Heart left ventricle (tissue), 16 donors: ENCODE measurements at places on chromosomes 12 and 14. TPM values are rescaled to one million over a fixed set of nuclear protein-coding genes. Genes with fewer than 3 reads are reported as not detected.
A peak's percentile ranks its signal among the peaks of the same experiment; 100 is the strongest.

MYH7 gene
- total RNA-seq: 23,772 TPM

GRCh38 chr12:5464096-5464495 lies 32.2 kb downstream of the NTF3 start:
- no peaks in the 10 kb centered on the region for H3K27me3 ChIP-seq
- H3K4me3 ChIP-seq: no peak overlapping the region
- no peaks in the 10 kb centered on the region for H3K4me1 ChIP-seq
- no peaks in the 10 kb centered on the region for H3K36me3 ChIP-seq

DNA sequence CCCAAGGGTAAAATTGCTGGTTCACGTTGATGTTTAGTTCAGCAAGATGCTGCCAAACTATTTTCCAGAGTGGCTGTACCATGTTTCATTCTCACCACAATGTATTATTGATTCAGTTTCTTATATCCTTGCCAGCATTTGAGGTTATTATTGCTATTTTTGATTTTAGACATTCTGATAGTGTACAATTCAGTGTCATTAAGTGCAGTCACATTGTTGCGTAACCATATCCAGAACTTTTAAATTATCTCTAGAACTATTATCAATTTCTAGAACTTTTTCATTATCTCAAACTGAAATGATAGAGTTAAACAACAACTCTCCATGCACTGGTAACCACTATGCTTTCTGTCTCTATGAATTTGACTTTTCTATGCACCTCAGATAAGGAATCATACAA lies 10.7 kb upstream of the TBC1D15 start:
- H3K36me3 ChIP-seq: no peaks in the 10 kb centered on the region
- no peak for DNase-seq
- no peak overlapping the region for H3K4me3 ChIP-seq

DNA sequence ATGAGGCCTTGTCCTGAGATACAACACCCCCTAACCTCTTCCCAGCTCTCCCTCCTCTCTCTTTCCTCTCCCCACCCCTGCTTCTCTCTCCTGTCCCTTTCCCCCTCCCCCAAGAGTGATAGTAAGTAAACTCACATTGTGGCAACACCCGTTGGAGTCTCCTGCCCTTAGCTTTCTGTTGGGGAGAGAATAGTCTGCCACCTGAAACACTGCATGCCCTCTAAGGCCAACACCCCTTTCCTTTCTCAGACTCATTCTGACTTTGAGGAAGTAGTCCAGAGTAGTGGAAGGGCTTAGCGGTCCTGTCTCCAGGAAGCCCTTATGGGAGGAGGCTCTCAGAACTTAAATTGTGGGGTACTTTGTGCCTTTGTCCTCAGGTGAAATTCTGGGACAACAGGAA lies 95.2 kb downstream of the PRKCH start:
- H3K4me1 ChIP-seq: peaks cover 21% of the 10 kb centered on the region
- DNase-seq: no peak
- no peak overlapping the region for H3K4me3 ChIP-seq
- peak overlapping the region; percentile 55 for H3K27ac ChIP-seq
- no peaks in the 10 kb centered on the region for H3K36me3 ChIP-seq

OR6C2 gene
- total RNA-seq: not detected

DNA sequence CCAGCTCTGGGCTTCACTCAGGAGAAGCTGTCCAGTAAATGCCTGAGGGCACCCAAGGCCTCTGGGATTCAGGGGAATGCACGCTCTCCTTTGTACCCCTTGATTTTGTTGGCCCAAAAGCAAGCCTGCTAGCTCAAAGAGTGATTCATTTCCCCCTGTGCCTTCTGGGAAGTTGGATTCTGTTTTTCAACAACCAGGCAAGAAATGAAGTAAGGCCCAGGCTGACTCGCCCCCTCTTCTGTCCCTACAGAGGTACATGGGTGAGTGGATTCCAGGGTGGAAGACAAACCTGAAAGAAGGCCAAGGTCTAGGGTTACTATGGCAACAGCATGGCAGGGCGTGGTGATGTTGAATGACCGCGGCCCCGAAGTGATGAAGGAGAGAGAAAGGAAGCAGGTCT lies 9.3 kb upstream of the SERPINA5 start:
- no peaks in the 10 kb centered on the region for H3K36me3 ChIP-seq
- DNase-seq: no peak
- H3K27ac ChIP-seq: peak overlapping the region; percentile 54
- no peaks in the 10 kb centered on the region for H3K27me3 ChIP-seq
- no peak overlapping the region for H3K4me3 ChIP-seq

GRCh38 chr14:48274826-48275225 lies 599.4 kb upstream of the MDGA2 start:
- no peaks in the 10 kb centered on the region for H3K27me3 ChIP-seq
- no peaks in the 10 kb centered on the region for H3K36me3 ChIP-seq
- no peaks in the 10 kb centered on the region for H3K4me1 ChIP-seq
- H3K4me3 ChIP-seq: no peak overlapping the region
- DNase-seq: no peak

MUCL1 gene
- not detected for total RNA-seq

- DNase-seq: no peak
- no peak overlapping the region for H3K27ac ChIP-seq
- H3K27me3 ChIP-seq: no peaks in the 10 kb centered on the region
- H3K4me3 ChIP-seq: no peak overlapping the region
Observed at GRCh38 chr12:76290963-76291859, 57.0 kb downstream of the BBS10 start.

- H3K4me3 ChIP-seq: no peak overlapping the region
- H3K36me3 ChIP-seq: peaks cover 11% of the 10 kb centered on the region
- no peaks in the 10 kb centered on the region for H3K4me1 ChIP-seq
- H3K27ac ChIP-seq: peak overlapping the region; percentile 2
- peak; percentile 59 for DNase-seq
Observed at GRCh38 chr12:58915634-58916033, 4.7 kb downstream of the LRIG3 start.

GRCh38 chr12:82647853-82648252 lies 38.9 kb upstream of the TMTC2 start:
- no peak overlapping the region for H3K4me3 ChIP-seq
- no peaks in the 10 kb centered on the region for H3K4me1 ChIP-seq
- H3K36me3 ChIP-seq: no peaks in the 10 kb centered on the region
- no peaks in the 10 kb centered on the region for H3K27me3 ChIP-seq
- no peak for DNase-seq

DTX1 gene
- total RNA-seq: 1.7 TPM

GRCh38 chr14:21109377-21110138 lies 8.7 kb downstream of the TMEM253 start:
- H3K4me1 ChIP-seq: peaks cover 21% of the 10 kb centered on the region
- no peak for DNase-seq
- no peak overlapping the region for H3K4me3 ChIP-seq
- H3K27me3 ChIP-seq: no peaks in the 10 kb centered on the region
- no peak overlapping the region for H3K27ac ChIP-seq
- no peaks in the 10 kb centered on the region for H3K36me3 ChIP-seq

GRCh38 chr12:121494093-121494787 lies 86.6 kb downstream of the KDM2B start:
- no peak overlapping the region for H3K4me3 ChIP-seq
- no peak overlapping the region for H3K27ac ChIP-seq
- no peaks in the 10 kb centered on the region for H3K4me1 ChIP-seq
- no peak for DNase-seq
- peaks cover 8% of the 10 kb centered on the region for H3K36me3 ChIP-seq

RDH12 gene
- total RNA-seq: not detected

DNA sequence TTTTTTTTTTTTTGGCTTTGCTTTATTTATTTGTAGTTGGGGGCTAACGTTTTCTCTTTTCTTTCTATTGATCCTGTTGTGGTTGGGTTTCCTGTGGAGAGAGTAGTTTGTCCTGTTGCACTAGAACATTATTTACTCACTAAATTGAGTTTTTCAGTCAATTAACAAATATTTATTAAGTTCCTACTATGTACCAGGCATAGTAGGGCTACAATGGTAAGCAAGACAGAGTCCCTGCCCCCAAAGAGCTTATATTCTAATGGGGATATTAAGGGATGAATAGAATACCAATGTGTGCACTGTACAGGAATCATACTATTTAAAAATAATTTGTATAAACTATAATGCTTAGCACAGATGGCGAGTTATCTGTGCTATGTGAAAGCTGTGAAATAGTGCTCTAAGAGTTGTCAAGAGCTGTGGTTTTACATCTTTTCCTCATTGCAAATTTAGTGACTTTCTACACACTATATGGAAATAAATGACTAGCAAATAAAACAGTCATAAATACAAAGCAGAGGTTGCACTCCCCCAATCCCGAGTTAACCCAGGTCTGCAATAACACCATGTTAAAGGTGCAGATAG lies 94.9 kb downstream of the GPR135 start:
- H3K27ac ChIP-seq: no peak overlapping the region
- H3K4me3 ChIP-seq: no peak overlapping the region
- H3K27me3 ChIP-seq: no peaks in the 10 kb centered on the region
- peaks cover 7% of the 10 kb centered on the region for H3K36me3 ChIP-seq
- peaks cover 4% of the 10 kb centered on the region for H3K4me1 ChIP-seq
- no peak for DNase-seq

DNA sequence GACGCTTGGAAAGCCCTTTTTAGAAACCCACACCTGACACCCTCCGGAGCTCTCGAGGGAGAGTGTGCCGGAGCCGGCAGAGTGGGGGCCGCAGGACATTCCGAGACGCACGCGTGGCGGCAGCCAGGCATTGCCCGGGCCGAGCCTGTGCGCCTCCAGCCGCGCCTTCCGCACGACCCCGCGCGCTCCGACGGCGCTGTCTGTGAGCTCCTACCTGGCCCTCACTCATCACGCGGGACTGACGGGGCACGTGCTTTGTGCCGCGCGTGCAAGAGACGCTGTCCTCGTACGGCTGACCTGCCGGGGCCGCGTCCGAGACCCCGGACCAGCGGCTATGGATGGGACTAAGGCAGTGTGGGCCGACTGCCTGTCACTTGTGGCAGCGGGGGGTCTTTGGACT lies 5.2 kb downstream of the GALNT9 start:
- no peak for DNase-seq
- H3K4me1 ChIP-seq: peaks cover 4% of the 10 kb centered on the region
- H3K36me3 ChIP-seq: no peaks in the 10 kb centered on the region
- no peak overlapping the region for H3K4me3 ChIP-seq
- H3K27me3 ChIP-seq: peaks cover 30% of the 10 kb centered on the region

- H3K27ac ChIP-seq: no peak overlapping the region
- no peaks in the 10 kb centered on the region for H3K27me3 ChIP-seq
- DNase-seq: no peak
- H3K36me3 ChIP-seq: peaks cover 38% of the 10 kb centered on the region
- H3K4me3 ChIP-seq: peak overlapping the region; percentile 73
- H3K4me1 ChIP-seq: peaks cover 19% of the 10 kb centered on the region
Observed at GRCh38 chr12:53726341-53726740, 911 bp downstream of the CALCOCO1 start.

ACTR6 gene
- total RNA-seq: 8.9 TPM

PGF gene
- 5.7 TPM for total RNA-seq

WSCD2 gene
- total RNA-seq: 0.46 TPM

DNA sequence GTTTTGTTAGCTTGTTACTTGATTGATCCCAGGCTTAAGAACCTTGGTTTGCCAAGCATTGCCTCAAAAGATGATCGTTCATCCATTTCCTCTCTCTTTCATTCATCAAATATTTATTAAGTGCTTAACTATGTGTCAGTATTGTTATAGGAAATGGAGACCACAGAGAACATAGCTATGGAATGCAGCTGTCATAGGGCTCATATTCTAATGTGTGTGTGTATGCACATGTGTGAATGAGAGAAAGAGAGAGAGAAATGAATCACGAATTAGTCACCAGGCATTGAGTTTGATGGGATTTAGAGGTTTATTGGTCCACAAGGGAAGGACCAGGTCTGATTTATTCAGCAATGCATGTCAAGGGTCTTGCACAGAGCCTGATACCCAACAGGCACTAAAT lies 71.0 kb upstream of the FBXO21 start:
- H3K4me1 ChIP-seq: no peaks in the 10 kb centered on the region
- no peak overlapping the region for H3K4me3 ChIP-seq
- no peak overlapping the region for H3K27ac ChIP-seq
- DNase-seq: no peak

DNA sequence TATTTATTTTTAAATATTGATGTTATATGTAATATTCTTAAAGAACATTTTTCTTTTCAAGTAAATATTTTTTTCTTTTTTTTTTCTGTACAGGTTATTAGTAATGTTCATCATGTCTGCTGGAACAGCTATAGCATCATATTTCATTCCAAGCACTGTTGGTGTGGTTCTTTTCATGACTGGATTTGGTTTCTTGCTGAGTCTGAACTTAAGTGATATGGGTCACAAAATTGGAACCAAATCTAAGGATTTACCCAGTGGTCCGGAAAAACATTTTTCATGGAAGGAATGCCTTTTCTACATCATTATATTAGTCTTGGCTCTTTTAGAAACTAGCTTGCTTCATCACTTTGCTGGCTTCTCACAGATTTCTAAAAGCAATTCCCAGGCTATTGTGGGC lies 23.2 kb downstream of the PCNX4 start:
- DNase-seq: no peak
- no peaks in the 10 kb centered on the region for H3K27me3 ChIP-seq
- no peak overlapping the region for H3K27ac ChIP-seq
- no peaks in the 10 kb centered on the region for H3K4me1 ChIP-seq

CBLN3 gene
- 4.9 TPM for total RNA-seq

SLC35F4 gene
- total RNA-seq: not detected

DENND5B gene
- total RNA-seq: 44.0 TPM

DNA sequence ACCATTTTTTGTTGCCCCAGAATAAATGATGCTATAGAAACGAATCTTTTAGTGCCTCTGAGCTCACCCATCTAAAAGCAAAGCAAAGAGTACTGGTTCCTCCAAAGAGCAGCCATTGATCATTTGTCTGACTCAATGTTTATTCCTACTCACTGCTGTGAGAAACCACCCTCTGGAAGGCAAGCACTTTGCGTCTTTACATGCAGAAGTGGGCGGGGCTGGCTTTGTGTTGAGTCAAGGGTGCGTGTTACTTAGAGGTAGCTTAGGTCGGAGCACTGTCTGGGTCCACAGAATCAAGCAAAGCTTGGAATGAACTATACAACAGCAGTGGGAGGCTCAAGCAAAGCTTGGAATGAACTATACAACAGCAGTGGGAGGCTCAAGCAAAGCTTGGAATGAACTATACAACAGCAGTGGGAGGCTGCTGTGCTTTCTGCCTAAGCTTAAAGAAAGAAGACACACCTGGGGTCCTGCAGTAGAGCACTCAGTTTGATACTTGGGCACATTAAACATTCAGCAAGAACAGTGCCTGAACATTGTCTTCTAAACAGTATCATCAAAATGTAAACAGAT lies 77.2 kb upstream of the PRICKLE1 start:
- no peak for DNase-seq
- no peaks in the 10 kb centered on the region for H3K4me1 ChIP-seq
- H3K27me3 ChIP-seq: no peaks in the 10 kb centered on the region
- no peaks in the 10 kb centered on the region for H3K36me3 ChIP-seq

BCL11B gene
- not detected for total RNA-seq

- no peaks in the 10 kb centered on the region for H3K36me3 ChIP-seq
- no peaks in the 10 kb centered on the region for H3K27me3 ChIP-seq
- H3K4me3 ChIP-seq: no peak overlapping the region
- peaks cover 17% of the 10 kb centered on the region for H3K4me1 ChIP-seq
Observed at GRCh38 chr12:89528434-89528833, 2.6 kb upstream of the POC1B start.

- DNase-seq: peak; percentile 44
- H3K4me1 ChIP-seq: no peaks in the 10 kb centered on the region
- H3K27me3 ChIP-seq: no peaks in the 10 kb centered on the region
- H3K27ac ChIP-seq: no peak overlapping the region
Observed at GRCh38 chr14:36373982-36374673, 53.7 kb upstream of the MBIP start.
